Right forelimb (tissue), 1 donor: ENCODE measurements at places on chromosomes 2 and 18.

- no peak for DNase-seq
Observed at GRCh38 chr2:76128622-76129021, 417.9 kb upstream of the GCFC2 start.

DNA sequence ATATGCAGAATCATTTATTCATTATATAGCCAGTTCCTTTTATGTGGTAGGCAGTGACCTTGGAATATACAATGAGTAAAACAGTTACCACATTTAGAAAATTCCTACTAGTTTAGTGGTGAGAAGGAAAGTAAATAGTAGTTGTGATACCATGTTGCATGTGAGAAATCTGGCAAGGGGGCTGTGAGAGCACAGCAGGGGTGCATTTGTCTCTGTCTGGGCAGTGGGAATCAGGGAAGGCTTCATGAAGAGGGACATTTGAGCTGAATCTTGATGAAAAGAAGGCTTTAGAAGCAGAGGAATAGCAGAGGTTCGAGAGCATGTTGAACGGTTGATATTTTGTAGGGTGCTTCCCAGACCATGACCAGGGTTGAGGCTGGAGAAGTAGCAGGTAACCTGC, 78.7 kb downstream of the RAB3GAP1 start:
- no peak for DNase-seq

DNA sequence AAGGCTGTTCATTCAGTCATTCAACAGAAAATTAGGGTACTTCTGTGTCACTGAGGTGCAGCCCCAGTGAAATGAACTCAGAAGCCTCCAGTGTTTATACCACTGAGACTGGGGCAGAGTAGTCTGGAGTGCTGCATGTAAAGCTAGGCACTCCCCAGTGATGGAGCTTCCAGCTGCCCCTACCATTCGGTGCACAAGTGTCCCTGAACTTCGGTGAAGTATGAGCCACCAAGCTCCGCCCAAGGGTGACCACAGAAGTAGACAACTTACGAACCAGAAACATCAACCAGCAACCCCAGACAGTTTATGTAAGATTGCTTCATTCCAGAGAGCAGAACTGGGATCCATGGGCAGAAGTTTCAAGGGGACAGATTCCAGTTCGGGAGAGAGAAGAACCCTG, 70.6 kb upstream of the FOSL2 start:
- DNase-seq = no peak

DNA sequence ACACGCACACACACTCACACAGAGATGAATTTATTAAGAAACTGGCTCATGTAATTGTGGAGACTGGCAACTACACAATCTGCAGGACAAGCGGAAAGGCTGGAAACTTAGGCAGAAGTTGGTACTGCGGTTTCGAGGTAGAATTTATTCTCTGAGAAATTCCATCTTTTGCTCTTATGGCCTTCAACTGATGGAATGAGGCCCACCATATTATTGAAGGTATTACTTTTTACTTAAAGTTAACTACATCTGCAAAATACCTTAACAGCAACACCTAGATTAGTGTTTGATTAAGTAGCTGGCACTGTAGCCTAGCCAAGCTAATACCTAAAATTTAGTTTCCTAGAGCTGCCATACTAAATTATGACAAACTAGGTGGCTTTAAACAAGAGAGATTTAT, 384.0 kb upstream of the UBE2E3 start:
- DNase-seq = no peak

DNA sequence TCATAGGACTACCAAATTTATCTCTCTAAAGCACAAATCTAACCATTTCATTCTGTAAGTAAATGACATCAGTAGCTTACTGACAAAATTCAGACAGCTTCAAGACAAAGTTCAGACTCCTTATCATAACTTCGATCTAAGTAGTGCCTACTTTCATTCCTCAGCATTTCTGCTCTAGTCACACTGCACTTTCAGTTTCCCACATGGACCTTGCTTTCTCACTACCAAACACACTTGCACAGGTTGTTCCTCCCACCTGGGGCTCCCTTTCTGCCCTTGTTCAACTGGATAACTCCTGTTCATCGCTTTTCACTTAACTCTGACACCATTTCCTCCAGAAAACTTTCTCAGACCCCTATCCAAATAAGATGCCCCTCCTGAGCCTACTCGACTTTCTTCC, 22.1 kb upstream of the CCDC150 start:
- no peak for DNase-seq

DNA sequence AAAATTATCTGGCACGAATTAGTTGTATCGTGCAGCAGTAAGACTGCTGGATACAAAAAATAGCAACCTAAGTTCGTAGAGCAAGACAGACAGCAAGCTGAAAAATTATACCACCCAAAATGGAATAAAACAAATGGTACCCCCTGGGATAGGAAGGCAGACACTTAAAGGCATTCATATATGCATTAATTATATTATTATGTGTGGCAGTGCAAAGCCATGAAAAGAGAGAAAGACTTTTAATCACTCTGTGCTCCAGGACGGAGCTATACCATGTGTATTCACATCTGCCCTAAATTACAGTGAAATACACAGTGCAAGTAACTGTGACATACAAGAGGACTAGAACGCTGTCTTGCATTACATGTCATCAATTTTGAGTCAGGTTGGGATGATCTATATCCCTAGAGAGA, 235.9 kb downstream of the GULP1 start:
- no peak for DNase-seq

GRCh38 chr2:196176142-196176738, 4.9 kb upstream of the STK17B start:
- no peak for DNase-seq

GRCh38 chr2:29130295-29130694, 15.1 kb downstream of the CLIP4 start:
- no peak for DNase-seq

DNA sequence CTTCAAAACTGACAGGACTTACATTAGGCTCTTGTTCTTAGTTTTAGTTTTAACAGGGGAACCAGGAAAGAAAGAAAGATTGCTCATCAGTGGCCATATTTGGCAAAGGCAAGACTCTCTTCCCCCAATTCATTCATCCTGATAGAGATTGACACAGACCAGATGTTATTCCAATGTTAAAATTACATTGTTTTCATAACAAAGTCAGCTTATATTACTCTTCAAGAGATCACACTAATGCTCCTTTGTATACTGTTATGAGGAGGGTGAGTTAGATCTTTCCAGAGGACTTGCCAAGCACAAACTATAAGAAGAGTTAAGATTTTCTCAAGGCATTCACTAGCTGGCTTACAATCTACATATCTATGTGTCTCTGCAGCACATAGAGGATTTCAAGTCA, 252.1 kb downstream of the SLC8A1 start:
- DNase-seq = no peak

GRCh38 chr2:42309366-42309765, 51.7 kb downstream of the COX7A2L start:
- DNase-seq = no peak

DNA sequence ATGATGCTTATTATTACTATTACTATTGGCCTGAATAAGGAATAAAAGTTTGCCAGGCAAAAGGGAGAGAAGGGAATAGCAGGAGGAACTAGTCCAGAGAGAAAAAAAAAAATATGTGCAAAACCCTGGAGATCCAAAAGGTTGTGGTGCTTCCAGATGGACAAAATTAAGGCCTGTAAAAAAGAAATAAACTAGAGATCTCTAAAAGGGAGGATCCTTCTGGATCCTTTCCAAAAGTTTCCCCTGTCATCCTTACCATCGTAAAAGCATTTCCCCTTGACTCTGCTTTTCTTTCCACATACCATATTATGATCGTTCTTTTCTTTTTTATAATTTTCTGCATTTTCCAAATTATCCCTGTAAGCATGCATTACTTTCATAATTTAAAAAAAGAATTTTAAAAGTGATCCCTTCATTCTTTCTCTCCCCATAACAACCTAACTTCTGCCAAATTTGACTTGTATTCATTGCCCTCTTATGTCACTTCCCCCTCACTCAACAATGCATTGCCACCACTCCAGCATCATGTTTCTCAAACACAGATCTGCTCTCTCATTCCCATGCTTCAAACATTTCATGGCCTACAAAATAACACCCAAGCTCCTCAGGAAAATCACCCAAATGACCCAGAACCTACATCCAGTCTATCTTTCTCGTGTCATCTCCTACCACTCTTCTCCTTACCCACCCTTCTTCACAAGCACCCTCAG, 40.3 kb downstream of the RBMS1 start:
- no peak for DNase-seq

- DNase-seq = no peak
Observed at GRCh38 chr2:100208141-100208770, 65.9 kb upstream of the AFF3 start.

DNA sequence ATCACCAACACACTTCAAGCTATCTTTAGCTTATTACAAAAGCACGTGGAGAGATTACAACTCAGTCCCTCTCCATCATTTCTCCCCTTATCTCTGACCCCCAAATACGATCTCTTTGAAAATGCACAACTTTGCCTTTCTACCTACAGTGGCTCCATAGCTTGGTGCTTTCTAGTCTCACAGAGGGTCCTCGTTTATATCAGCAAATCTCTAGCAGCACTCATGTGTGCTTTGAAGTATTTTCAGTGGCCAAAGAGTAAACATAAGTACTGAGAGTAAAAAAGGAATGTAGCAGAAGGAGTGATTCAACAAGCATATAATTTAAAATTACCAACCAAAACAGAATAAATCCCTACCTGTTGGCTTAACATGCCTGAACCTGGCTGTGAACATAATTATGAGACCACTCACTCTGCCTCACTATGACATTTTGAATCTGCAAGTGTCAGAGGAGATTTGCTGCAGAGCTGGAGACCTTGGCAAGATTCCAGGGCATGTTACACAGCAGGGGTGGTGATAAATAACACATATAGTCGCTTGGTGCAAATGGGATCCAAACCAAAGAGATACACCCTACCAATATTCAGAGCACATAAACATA, 54.6 kb downstream of the LAMA3 start:
- DNase-seq = no peak

GRCh38 chr18:25896178-25896780, 194.1 kb downstream of the SS18 start:
- no peak for DNase-seq

DNA sequence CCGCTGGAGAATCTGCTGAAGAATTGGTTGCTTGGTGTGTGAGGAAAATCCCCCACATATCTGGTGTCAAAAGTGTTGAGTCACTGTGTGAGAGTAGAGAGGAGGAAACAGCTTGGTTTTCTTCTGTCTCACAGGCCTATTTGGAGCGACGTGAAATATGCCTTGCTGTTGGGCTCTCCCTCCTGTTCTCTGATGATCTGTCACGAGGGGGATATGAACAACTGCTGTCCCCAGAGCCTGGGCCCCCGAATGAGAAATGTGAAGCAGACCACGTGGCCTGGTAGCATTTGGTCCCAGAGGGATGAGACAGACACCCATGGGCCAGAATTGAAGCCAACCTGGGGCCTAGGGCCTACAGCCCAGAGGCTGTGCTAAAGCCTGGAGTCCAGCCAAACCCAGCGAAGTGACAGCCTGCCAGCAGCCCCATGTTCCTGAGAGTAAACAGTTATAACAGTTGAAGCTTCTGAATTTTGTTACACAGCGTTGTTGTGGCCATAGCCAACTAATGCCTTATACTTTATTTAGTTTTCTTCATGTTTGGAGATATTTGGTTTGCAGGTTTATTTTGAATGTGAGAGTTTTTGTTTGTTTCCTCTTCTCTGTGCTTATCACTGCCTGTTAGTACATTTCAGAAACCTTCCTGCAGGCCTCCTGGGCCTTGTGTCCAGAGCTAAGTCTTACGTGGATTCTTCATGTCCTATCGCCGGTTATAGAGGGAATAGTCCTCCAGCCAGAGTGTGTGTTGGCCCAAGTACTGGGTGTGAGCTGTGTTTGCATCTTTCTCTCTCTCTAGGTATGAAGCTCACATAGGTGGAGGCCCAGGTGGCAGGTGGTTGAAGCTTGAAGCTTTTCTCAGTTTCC, 18.7 kb upstream of the COLEC12 start:
- no peak for DNase-seq

DNA sequence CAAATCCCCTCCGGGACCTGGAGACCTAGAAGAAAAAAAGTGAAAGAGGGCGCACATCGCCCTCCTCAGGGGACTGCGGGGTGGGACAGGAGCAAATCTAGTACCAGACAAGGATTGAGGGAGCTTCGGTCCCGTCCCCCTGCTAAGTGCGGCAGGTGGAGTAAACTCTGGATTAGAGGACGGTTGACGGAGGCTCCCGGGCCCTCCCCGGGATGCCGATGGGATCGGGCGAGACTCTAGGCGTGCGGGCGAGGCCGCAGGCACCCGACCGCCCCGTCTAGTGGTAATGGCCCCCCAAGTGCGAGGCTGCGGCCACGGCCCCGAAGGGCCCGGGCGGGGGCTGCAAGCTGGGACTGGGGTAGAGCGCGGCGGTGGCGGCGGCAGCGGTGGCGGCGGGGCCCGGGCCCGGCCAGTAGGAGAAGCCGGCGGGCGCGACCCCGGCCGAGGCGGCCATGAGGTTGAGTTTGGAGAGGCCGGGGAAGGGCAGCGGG, 3.5 kb downstream of the FEV start:
- no peak for DNase-seq

DNA sequence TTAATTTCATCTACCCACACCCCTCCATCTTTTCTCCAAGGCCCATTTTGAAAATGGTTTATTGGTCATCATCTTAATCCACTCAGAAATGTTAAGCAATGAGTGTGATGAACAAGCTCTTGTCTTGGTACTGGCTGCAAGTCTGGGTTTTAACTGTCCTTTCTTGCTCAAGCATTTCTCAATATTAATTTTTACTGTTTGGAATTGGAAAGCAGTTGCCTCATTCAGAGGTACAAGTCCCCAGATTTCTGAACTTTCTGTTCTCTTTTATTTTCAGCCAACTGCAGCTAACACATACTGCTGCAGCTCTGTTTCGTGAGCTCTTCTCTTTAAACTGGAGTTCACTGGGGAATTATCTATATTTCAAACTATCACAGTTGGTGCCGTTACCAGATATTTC, 99.4 kb upstream of the TEX51 start:
- DNase-seq = no peak

- DNase-seq = no peak
Observed at GRCh38 chr2:231238689-231239088, 40.3 kb downstream of the ARMC9 start.

DNA sequence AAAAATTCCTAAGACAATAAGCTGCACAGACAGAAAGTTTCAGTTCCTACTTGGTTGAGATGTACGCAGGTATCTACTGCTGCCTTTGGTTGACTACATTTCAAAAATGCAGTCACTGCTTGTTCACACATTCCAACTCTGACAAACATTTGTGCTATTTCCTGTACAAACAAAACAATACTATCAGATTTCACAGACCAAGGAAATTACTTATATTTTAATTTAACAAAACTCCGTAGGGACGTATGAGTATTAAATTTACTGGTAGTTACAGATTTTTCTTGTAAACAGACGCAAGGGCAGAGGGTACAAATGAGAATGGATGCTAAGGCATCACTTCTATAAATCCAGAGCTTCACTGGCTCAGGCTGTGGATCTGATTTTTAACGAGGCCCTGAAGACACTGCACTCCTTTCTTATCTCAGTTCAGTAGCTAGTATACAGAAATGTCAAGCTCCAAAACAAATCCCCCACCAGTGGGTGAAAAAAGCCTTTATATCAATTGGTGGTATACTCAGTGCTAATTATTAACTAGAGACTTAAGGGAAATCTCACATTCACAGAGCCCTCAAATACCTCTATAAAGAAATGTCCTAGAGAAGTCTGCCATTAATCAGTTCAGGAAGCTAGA, 31.7 kb upstream of the TTC32 start:
- DNase-seq = no peak

GRCh38 chr2:239190361-239190760, 210.5 kb downstream of the HDAC4 start:
- DNase-seq = peak; percentile 35

GRCh38 chr2:58157754-58158153, 83.4 kb downstream of the FANCL start:
- DNase-seq = no peak
